ENCODE measurements at places on chromosomes 1 and 21.

- DNase-seq, result no peak
These were observed 542.6 kb downstream of the ADGRL2 start for GRCh38 chr1:82343381-82343780.

DNA sequence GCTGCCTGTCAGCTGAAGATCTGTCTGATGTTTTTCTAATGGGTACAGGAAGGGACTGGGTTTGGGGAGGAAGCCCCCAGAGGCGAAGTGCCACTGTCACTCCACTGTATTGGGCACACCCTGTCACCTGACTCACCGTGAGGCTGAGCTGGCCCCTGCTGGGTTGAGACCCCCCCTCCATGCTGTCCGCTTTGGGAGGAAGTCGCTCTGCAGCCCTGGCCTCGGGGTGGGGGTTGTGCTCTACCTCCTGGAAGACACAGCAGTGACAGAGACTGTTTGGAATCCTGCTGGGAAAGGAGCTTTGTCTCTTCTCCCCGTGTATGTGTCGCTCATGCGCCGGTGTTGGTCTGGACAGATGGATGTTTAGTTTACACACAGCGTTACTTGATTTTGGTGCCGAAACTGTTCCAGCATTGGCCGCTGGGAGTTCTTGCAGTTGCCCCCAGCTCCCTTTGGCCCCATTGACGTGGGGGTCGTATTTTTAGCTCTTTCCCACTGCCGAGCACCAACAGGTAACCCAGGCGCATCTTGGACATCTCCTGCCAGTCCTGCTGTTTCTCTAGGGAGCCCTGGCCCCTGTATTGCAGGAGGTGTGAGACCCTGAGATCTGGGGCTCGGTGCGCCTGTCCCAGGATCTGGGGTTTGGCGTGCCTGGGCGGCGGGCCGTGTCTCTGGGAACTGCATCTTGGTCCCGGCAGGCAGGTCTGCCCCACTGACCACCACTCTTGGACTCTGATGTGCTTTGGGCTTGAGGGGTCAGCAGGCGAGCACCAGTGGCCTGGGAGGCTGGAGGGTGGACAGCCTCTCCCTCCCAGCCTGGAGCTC lies 30.3 kb downstream of the SLX9 start:
- DNase-seq, result no peak

DNA sequence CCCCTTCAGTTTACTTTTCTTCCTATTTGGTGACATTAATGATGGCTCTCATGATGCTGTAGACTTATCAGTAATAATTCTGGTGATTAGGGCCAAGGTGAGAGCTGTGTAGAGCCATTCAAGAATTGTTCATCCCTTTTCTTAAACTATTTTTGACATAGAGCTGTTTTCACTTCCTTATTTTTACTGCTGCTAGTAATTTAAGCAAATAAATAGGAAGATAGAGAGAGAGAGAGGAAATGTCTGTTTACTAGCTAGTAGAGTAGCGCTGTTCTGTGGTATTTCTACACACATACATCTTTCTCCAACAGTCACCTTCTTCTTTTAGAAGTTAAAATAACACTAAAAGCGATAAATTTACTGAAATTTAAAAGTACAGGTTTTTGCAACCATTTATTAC lies 678.0 kb upstream of the ZP4 start:
- no peak for DNase-seq

DNA sequence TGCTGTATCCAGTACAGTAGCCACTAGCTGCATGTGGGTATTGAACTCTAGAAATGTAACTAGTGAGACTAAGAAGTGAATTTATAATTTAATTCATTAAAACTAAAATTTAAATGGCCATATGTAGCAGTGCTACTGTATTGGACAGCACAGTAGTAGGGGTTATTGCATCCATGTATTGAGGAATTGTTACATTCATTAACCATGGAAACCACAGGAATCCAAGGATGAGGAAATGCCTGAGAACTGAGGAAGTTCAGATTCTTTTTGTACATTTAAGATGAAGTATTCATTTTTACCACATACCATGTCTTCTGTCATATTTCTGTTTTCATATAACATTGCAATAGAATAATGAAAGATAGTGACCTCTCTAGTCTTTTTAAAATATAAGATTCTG lies 2.6 kb downstream of the MTF2 start:
- no peak for DNase-seq

- DNase-seq, result no peak
These were observed 69.0 kb upstream of the ZC3H11B start for GRCh38 chr1:219681876-219682275.

GRCh38 chr1:177020851-177021589 lies 143.5 kb downstream of the ASTN1 start:
- no peak for DNase-seq

Data from activated CD8-positive, alpha-beta memory T cell treated with anti-CD3 and anti-CD28 coated beads, Interleukin-2, amount 50 U/mL, for 4 hours (primary cell).